ENCODE measurements at places on chromosomes 3 and 15.

GRCh38 chr3:81620849-81621248 lies 140.6 kb downstream of the GBE1 start:
- DNase-seq, result no peak

- DNase-seq, result no peak
Observed at GRCh38 chr3:37441689-37442088, 267.3 kb upstream of the LRRFIP2 start.

DNA sequence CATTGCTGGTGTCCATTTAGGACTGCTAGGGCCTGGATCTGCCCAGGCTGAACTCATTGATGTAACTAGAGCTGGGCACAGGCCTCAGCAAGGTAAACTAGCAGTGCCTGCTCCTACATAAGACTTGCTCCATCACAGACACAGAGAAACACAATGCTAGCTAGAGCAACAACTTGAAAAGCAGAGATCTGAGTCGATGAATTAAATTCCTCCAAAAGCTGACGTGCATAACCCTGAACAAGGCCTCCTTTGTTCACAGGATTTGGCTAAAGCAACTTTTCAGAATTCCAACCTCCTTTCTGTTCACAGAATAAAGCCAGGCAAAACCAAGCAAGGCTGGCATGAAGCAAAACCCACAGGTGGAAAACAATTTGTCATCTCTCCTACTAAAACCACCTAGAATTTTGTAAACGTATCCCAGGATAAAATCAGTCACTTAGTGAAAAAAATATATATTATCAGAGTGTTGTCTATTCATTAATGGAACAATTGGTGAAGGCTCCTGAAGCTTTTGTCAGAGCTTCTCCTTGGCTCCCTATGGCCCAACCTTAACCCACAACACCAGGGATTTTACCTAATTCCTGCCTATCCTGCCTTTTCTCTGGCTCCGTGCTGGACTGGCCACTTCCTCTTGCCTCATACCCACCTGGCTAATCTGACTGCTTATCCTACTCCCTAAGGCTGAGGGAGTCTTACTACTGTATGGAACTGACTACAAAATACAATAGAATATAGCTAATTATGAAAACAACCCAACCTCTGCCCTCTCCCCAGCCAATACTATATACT lies 39.9 kb downstream of the PLCH1 start:
- no peak for DNase-seq

DNA sequence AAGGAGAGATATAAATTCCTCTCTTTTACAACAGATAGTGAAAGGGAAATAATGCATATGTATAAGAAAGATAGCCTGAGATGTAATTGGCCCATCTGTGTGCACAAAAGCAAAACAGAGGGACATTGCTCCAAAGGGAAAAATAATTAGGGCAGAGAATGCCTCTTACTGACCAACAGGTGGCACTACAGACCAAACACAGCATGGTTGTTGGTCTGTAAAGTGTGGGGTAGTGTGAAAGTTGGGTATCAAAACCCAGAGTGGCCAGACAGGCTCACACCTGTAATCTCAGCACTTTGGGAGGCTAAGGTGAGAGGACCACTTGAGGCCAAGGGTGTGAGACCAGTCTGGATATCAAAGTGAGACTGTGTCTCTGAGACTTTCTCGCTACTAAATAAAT lies 4.5 kb upstream of the TLNRD1 start:
- DNase-seq, result no peak

DNA sequence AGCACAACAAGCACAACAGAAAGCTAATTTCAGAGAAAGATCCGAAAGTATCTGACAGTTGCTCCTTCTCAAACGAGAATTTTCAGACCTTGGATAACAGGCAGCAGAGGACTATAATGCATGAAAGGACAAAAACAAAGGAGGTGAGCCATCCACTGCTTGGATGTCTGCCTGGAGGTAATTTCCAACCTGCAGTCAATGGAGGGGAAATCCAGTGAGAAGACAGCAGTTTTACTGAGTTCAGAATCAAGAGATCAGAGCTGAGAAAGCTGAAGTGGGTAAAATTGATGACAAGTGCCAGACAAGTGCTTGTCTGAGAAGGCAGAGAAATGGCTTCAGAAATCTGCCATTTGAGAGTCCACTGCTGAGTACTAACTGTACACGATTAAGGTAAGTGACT lies 22.1 kb downstream of the UBE3A start:
- DNase-seq, result no peak

DNA sequence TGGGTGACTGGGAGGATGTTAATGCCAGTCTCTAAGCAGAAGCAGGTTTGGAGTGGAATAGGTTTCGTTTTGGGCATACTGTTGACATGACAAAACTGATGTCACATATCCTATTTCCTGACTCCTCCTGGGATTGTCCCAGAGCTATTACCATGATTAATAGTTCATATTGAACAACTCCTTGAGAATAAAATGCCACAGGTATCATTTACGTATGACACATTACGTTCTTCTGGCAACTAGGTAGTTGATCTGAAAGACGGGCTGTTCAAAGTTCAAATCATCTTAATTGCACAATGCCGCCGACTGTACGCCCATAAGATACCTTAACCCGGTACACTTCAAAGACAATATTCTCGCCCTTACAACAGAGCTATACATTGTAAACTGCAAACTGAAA lies 1.4 kb upstream of the RAB5A start:
- no peak for DNase-seq

DNA sequence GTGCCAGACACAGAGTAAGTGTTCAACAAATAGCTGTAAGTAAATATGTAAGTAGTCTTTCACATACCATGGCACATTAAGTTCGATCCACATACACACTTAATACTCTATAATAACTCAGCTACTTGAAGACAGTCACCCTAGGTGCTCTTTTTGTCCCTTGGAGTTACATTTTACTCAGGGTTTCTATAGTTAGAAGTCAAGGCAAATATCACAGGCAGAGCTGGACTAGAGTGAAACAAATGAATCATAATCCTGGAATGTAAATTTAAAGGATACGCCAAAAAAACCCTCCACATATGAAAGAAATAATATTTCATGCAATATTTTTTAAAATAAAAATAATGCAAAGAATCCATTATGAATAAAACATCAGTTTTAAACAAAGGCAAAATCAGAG lies 461.8 kb downstream of the MAGI1 start:
- no peak for DNase-seq

- DNase-seq, result no peak
Observed at GRCh38 chr3:61674596-61674995, 113.2 kb downstream of the PTPRG start.

- DNase-seq, result no peak
Observed at GRCh38 chr15:63234451-63234870, 42.9 kb upstream of the APH1B start.

DNA sequence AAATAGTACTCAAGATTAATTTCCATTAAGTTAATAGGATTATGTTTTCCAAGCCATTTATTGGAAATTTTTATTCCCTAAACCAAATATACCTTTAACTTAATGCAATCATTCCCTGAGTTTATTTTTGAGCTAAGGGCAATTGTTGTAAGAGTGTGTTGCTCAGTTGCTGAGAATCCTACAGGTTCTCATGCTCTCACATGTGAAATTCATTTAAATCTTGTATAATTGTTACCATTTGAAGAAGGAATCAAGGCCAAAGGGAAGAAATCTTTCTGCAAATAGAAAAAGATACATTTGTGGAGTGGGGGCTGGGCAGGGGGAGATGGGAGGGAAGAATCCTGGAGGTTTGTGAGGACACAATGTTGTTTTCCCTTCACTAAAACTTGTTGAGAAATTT lies 202.7 kb upstream of the STRIT1 start:
- no peak for DNase-seq

- no peak for DNase-seq
Observed at GRCh38 chr3:9250236-9250635, 790 bp upstream of the SRGAP3 start.

- DNase-seq, result no peak
Observed at GRCh38 chr15:83837945-83838571, 184.1 kb downstream of the ADAMTSL3 start.

DNA sequence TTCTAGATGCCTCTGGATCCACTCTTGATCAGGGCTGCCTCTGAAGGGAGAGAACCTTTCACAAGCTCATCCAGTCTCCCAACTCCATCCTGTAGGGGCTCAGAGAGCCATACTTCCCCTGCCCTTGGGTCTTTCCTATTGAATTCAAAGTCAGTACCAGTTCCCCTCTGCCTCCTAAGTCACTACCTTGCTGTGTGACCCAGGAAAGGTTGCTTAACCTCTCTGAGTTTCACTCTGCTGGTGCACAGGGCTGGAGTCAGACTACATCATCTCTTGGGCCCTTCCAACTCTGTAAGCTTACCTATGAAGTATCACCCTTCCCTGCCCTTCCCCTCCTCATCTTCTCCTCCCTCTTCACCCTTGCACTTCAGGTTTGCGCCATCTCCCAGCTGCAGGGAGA lies 117.9 kb downstream of the MEGF11 start:
- DNase-seq, result no peak

GRCh38 chr15:59501597-59501996 lies 63.6 kb downstream of the FAM81A start:
- DNase-seq, result no peak

- no peak for DNase-seq
Observed at GRCh38 chr15:75030424-75030823, 7.0 kb downstream of the PPCDC start.

DNA sequence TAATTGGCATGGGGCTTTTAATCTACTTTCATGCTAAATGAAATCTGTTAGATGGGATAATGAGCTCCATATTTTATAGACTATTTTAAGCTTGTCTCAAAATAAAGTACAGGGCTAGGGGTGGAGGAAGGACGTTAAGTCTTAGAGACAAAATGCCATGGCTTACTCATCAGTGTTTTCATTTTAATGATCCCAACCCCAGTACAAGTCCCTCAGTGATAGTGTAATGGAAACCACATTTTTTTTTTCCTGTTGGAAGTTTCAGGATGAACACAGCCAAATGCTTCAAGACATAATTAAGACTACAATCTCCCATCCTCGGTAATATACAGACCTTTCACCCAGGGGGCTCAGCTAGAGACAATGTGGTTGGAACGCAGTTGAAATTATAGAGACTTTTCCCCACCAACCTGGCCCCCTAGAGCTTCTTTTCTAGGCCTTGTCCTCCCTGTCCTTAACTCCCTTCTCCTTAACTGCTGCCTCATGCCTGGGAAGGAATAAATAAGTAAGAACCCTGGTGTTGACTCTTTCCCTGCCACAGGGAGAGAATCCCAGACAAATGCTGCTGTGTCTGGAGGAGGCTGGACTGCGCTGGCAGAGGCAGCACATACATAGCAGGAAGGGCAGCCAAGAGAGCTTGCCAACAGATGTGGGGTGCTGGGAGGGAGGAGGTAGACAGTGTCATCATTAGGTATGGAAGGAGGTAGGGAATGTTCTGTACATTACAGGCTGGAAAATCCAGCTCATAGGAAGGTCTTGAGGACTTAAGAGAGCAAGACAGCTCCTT lies 115.4 kb upstream of the ROPN1 start:
- no peak for DNase-seq

GRCh38 chr15:66721020-66721419 lies 19.0 kb downstream of the SMAD6 start:
- DNase-seq, result no peak

- no peak for DNase-seq
Observed at GRCh38 chr3:189084620-189085019, 87.2 kb upstream of the TPRG1 start.

DNA sequence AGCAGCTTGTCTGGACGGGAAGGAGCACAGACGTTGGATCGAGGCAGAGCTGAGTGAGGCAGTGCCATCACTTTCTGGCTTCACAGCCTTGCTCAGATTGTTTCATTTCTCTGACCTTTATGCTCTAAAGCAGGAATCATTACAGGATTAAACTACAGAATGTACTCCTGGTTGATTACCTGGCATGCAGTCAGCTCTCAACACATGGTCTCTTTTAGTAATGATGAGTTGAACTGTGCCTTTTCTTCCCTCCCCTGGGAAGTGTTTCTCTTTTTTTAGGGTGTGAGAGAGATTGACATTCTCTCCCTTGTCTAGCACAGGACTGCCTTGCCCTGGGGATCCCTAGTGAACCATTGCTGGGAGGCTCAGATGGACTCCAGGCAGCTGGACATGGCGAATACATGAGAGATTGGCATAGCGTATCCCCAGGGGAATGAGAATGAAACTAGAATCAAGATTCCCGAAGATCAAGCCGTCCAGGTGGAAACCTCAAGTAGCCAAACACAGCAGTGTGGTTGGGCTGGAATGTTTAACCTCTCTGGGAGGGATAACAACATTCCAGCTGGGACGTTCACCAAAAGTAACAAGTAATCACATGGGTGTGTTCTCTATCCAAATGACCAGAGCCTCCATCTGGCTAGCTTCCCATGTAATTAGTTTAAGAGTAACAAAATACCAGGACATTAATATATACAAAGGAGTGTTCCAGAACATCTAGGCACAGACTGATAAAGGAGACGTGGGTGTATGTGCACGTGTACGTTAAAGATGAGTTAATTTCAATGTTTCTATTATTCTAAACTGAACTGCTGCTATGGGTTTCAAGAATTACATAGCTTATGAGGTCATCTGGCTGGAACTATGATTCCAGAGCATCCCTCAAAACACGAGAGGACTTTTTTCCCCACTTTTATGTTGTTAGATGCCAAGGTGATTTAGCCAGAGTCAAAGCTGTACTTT lies 118.6 kb upstream of the NR2E3 start:
- DNase-seq, result no peak

DNA sequence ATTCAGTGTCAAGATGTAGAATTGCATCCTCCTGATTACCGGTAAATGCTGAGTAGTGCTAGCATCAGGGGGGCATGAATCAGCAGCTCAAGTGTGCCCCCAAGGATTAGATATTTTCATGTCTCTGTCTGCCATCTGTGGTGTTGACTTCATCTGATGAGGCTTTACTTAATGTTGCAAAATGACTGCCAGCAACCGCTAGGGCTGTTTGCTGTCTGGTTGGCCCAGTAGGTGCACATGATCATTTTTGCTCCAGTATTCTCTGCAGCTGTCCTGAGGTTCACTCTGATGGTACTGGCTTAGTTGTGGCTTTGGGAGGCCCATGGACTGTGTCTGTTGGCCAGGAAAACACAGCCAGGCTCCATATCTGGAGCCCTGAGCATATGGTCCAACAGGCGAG lies 316.4 kb downstream of the SOX2 start:
- DNase-seq, result no peak

- peak; percentile 12 for DNase-seq
Observed at GRCh38 chr15:60899322-60899966, 329.7 kb downstream of the RORA start.
